ENCODE measurements at places on chromosomes 12 and 14.

DNA sequence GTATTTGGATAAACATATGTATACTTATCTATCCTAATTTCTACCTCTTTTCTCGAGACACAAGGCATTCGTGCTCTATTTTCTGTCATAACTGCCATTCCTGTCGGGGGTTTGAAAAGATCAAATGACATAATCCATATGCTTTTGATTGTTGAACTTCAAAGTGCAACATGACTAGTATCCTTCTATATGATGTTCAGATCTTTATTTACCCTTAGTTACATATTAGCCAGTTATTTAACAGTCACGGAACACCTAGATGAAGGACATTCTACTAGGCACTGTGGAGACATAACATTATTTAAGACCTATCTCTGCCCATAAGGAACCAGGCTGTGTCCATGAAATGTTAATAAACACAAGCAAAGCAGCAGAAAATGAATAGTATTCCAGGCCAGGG, 11.2 kb upstream of the GRIN2B start:
- DNase-seq: no peak

- no peak for DNase-seq
Measured at GRCh38 chr14:89000007-89000942, 175.8 kb downstream of the TTC8 start.

DNA sequence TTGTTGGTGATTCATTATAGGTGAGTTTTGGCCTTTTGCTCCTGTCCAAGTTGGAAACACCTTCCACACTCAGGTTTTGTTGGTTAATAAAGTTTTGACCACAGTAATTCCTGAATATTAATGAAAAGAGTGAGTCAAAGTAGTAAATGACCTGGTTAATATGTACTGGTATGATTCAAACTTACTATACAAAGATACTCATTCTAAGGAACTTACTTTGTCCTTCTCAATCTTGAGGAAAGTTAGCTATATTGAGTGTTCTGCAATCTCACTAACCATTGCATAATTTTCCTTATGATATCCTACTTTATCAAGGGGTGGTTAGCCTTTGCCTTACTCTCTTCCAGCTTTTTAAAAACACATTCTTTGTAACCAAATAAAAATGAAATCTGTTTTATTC, 20.9 kb upstream of the HECTD1 start:
- DNase-seq: no peak

DNA sequence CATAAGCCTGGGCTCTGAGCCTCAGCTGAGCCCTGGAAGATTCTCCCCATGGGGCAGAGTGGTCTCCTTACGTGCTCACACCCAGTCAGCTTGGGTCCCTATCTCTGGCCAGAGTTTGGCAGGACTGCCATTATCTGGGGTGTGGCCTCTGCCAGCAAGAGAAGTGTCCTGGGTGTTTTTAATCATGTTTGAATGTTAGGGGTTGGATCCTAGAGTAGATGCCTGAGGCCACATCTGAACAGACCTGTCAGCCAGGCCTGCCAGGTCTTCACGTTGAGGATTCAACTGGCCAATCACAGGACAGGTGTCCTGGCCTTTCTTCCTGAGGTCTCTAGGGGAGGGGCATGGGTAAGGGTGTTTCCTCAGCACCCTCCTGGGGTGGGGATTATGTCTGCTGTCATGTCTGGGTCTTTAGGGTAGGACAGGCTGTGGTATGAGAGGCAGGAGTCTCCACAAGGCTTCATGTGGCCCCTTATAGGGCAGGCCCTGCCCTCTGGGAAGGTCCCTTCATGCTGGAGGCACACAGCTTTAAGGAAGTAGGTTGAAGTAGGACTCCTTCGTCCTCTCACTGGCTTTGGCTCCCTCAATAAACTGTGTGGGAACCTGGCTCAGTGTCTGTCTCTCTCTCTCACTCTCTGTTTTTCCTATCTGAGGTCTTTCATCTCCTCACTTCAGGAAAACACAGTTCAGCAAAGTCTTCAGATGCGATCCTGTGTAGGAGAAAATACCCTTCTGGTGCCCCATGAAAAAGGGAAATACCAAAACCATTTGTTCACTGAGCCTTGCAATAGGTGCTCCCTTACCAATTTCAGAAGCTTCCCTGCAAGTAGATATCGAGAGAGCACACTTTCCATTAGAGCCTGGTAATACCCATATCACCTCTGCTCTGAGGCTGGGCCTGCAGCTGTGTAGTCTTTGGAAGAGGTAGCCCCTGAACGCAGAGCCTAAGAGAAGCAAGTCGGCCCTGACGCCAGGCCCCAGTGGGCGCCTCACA, 6.7 kb upstream of the FITM1 start:
- DNase-seq: no peak

- DNase-seq: no peak
Measured at GRCh38 chr14:50260511-50260910, 29.1 kb upstream of the SOS2 start.

DNA sequence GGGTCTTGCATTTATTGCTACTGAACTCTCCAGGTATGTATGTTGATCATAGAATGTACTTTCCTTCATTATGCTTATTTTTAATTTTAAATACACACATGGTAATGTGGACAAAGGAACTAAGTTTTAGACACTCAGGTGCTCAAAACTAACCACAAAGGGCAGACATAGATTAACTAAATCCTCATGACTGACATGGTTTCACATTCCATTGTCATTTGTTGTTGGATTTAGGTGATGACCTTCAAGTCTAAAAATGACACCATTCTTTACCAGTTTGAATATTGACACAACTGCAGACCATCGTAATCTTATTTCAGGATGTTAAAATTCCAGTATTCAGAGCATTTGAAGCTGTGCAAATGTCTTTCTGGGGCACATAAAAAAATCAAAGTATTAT, 128.4 kb downstream of the BBS10 start:
- DNase-seq: no peak

- no peak for DNase-seq
Measured at GRCh38 chr12:120438495-120439198, 734 bp downstream of the COX6A1 start.

DNA sequence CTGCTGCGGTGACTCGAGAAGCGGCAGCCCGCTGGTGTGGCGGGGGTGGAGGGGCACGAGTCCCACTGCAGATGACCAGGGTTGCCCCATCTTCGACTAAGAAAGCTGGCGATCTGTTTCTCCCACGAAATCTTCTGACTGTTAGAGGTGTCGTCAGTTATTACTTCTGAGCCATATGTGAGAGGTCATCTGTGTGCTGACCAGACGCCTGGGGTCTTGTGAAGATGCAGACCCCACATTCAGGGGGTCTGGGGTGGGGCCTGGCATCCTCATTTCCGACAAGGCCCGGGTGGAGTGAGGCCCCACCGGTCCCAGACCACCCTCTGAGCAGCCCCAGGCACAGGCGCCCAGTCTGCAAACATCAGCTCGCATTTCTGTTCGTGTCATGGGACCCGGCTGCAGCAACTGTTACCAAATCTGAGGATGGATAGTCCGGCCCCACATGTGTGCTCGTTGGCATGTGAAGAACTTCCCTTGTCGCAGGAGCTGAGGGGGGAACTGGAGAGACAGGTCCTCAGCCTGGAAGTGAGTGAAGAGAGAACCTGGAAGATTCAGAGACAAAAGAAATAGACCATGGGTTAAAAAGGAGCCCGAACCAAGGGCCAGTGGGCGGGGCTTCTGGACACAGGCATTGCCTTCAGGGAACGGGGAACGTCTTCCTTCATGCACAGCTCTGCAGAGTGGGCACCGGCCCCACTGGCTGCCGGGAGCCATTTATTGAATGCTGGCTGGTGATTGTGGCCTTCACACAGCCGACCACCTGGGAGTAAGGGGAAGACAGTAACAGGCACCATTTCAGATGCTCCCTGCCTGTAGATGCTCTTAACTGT, 135.2 kb downstream of the ADGRD1 start:
- no peak for DNase-seq

- DNase-seq: no peak
Measured at GRCh38 chr12:30828686-30829085, 73.9 kb upstream of the CAPRIN2 start.

- DNase-seq: no peak
Measured at GRCh38 chr14:51368721-51369163, 128.7 kb downstream of the TMX1 start.

- DNase-seq: no peak
Measured at GRCh38 chr14:80627745-80628144, 313.8 kb downstream of the CEP128 start.
